NCI-H2107 (cell line): ENCODE measurements at places on chromosomes 2 and 18.
A peak's percentile ranks its signal among the peaks of the same experiment; 100 is the strongest.

- DNase-seq: no peak
These were observed 468.7 kb upstream of the CDH7 start for GRCh38 chr18:65282096-65282495.

DNA sequence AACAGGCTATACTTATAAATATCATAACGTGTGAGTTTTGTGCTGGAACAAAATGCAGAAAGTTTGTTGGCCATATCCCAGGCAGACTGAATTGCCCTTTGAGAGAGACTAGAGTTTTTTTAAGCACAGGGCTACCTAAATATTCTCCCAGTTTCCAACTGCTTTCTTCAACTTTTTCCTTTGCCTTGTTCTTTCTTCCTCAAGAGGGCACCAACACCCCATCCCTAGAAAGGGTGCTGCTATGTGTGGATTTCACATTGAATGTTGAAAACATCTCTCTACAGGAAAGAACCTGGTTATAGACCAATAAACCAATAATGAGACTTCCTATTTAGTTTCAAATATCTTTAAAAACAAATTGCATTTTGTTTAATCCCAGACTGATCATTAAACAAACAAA, 87.9 kb downstream of the ICOS start:
- no peak for DNase-seq

DNA sequence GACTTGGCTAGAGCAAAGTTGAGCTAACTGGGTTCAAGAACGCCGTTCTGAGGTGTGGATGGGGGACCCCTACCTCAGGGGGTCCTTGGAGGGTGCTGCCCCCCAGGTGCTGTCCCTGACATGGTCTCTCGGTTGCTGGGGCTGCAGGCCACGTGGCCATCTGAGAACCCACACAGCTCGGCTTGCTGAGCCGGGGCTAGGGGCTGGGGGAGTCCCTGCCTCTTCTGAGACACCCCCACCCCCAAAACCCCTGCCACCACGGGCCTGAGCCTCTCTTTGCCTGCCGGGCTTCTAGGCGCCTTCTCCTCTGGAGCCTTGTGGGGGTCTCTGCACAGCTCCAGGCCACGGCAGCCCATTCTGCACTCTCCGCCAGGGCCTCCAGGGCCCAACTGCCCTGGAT, 52.0 kb upstream of the LAMA1 start:
- DNase-seq: no peak

GRCh38 chr2:53150146-53150545, 617.5 kb upstream of the CHAC2 start:
- no peak for DNase-seq

GRCh38 chr18:79326413-79327198, 69.1 kb upstream of the NFATC1 start:
- peak; percentile 42 for DNase-seq

DNA sequence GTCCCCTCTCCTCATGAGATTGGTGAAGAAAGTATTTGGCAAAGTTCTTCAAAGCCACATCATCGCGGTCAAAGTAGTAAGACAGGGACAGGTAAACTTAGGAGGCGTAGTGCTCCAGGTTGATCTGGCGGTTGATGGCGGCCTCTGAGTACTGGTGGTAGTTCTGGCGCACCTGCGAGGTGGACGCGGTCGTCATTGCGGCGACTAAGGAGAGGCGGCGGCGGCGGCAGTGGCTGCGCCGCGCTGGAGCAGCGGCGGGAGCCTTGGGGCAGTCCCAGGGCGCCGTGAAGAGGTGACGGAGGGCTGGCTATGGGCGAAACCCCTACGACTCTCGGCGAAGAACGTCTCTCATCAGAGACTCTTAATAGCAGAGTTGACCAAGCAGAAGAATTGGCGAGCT, 107.2 kb upstream of the UBE2E3 start:
- DNase-seq: no peak

DNA sequence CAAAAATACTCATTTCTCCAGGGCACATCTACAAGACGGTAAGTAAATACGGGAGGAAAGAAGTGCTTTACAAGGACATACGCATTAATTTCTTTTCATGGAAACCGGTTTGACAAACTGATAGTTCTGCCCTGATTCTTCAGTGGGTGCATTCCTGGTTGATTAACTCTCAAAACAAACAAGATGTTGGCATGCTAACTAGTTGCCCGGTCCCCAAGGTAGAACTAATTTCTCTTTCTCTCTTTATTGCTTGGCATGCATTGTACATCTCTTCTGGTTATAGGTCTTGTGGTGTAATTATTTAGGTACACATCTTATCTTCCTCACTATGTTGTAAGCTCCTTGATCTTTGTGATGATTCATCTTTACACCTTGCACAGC, 46.9 kb upstream of the SPATS2L start:
- DNase-seq: no peak

DNA sequence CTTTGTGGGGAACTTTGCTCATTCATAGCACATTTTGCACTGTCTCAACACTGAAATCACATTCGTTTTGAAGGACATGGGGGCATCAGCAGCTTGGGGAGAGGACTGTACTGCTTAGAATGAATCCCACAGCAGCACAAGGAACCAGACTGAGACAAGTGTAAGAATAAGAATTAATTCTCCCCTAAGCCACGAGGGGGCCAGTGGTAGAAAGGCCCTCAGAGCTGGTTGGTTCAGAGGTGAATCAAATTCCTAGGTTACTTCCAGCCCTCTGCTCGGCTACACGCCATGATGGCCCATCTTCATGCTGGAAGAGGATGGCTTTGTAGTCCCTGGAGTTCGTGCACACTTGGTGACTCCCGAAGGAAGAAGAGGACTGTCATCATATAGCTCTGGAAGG, 12.0 kb upstream of the MC5R start:
- no peak for DNase-seq
